Left ventricle myocardium inferior (tissue), 1 donor: ENCODE measurements at places on chromosomes 13 and 19. TPM values are rescaled to one million over a fixed set of nuclear protein-coding genes. Genes with fewer than 3 reads are reported as not detected.

GRCh38 chr19:50563597-50563996 lies 4.6 kb downstream of the LRRC4B start:
- DNase-seq = no peak

GRCh38 chr13:31301119-31301518 lies 101.3 kb downstream of the B3GLCT start:
- DNase-seq = no peak

DNA sequence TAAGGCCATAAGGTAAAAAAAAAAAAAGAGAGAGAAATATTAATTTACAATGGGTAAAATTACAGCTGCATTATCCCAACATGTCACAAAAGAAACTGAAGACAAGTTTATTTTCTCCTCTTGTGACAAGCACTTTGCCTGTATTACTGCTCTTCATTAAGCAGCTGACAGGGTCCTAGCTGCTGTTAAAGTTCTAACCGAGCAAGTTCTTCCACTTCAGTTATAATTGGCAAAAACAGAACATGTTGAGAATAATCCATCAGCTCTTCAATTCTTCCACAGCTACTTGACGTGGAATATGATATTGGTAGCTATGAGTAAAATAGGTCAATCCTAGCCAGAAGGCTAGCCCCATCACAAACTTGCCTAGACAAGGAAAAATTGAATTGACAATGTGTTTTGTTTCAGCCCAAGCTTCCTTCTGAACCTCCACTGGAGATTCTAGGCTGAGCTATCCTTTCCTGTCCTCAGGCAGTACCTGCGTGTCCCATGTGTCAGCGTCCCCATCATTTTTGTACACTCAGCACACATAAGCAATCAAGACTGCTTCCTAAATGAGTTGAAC lies 32.2 kb upstream of the DOCK9 start:
- DNase-seq = no peak

GRCh38 chr19:49475995-49476880 lies 2.2 kb downstream of the FLT3LG start:
- no peak for DNase-seq

GRCh38 chr13:48155848-48156247 lies 60.9 kb upstream of the MED4 start:
- DNase-seq = no peak

DNA sequence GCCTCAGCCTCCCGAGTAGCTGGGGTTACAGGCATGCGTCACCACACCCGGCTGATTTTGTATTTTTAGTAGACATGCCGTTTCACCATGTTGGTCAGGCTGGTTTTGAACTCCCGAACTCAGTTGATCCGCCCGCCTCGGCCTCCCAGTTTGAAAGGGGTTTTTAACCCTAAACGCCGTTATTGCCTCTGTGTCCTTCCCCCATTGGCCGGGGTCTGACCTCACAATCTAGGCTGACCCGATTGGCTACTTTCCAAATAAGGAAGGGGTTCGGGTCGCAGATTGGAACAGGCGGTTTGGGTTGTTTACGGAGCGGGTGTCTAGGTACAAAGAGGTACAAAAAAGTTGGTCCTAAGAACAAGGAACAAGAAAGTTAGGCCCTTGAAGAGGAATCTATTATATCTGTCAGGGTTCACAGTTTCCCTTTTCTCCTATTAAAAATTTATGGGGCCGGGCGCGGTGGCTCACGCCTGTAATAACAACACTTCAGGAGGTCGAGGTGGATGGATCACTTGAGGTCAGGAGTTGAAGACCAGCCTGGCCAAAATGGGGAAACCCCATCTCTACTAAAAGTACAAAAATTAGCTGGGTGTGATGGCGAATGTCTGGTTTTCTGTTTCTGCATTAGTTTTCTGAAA lies 1.0 kb downstream of the ZNF253 start:
- DNase-seq = no peak

GRCh38 chr19:39563408-39563807 lies 23.4 kb upstream of the EID2 start:
- DNase-seq = no peak

DNA sequence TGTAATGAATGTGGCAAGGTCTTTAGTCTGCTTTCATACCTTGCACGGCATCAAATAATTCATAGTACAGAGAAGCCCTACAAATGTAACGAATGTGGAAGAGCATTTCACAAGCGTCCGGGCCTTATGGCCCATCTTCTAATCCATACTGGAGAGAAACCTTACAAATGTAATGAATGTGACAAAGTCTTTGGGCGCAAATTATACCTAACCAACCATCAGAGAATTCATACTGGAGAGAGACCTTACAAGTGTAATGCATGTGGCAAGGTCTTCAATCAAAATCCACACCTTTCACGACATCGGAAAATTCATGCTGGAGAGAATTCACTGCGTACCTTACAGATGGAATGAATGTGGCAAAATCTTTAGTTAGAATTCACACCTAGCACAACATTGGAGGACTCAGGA lies 3.3 kb upstream of the ZNF880 start:
- DNase-seq = no peak

- no peak for DNase-seq
These were observed 8.4 kb downstream of the EGLN2 start for GRCh38 chr19:40807147-40808020.

Gene FCAR
- not detected for total RNA-seq

Gene TINCR
- total RNA-seq = not detected

Gene CILP2
- 0.08 TPM for total RNA-seq

Gene ZNF414
- total RNA-seq = 17.0 TPM

Gene HSD17B14
- 1.8 TPM for total RNA-seq
